ENCODE measurements at places on chromosomes 11 and 22. TPM values are rescaled to one million over a fixed set of nuclear protein-coding genes. Genes with fewer than 3 reads are reported as not detected.

The CNIH2 gene
- not detected for total RNA-seq

- DNase-seq: no peak
These were observed 164.2 kb upstream of the B3GAT1 start for GRCh38 chr11:134576286-134576685.

DNA sequence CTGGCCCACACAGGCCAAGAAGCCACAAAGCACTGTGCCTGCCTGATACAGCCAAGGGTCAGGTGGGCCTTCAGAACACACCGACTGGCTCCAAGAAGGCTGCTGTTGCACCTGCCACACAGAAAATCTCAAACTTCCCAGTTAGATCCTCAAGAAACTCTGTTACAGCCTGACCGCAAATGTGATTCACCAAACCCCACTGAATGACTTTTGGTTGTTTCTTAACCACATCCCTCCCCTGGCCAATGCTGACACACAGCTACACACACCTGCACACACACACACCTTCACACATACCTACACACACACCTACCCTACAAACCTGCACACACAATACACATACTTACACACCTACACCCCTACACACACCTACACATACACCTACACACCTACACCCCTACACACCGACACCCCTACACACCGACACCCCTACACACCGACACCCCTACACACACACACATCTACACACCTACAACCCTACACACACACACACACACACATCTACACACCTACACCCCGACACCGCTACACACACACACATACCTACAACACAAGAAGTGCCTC lies 31.5 kb downstream of the CDKN1C start:
- no peak for DNase-seq

DNA sequence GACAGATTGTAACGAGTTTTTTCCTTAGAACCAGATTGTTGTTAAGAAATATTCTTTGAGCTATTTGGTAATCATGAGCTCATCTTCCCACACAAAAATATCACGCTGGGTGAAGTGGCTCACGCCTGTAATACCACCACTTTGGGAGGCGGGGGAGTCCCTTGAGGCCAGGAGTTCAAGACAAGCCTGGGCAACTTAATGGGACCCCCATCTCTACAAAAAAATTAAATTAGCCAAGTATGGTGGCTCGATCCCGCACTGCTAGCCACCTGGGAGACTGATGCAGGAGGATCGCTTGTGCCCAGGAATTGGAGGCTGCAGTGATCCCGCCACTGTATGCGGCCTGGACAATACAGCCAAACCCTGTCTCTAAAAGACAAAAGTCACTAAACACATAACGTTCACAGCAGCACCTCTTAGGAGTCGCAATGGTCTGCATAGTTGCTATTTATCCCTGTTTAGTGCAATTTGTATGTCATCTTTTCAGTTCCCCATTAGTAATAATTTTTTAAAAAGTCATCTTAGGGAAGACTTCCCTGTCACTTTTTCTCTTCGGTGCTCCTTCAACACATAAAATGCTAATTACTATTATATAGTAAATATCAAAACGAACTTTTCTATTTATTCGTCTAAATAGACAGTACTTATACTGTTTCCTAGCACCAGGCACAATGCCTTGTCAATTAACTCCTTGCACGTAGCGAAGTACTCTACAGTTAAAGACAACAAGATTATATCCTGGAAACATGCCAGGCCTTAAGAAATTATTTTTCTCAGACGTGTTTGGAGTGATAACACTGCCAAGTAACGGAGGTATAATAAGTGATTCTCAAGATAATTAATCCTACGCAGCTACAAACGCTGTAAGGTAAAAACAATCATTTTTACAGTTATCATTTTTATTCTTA lies 1.1 kb downstream of the ST13 start:
- no peak for DNase-seq
